ENCODE measurements at places on chromosomes 12 and 14.

DNA sequence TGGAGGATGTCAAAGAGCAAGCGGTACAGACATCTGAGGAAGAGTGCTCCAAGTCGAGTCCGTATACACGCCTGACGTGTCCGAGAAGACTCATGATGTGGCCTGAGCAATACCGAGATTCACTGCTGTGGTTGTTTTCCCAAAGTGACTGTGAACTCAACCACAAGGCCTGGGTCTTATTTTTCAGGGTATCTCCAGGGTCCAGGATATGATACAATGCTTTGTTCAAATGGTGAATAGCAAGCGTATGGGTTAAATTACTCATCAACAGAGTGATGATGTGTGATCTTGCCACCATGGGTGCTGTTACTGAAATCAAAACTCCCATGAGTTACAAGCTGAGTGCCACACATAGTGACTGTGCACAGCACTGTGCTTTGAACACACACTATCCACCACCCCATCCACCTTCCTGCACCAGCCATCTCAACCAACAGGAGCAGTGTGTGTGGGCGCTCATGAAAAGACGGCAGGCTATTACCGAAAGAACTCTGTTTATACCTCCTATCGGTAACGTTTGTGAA is 109.6 kb downstream of the BCAT1 start:
- no peak for DNase-seq

DNA sequence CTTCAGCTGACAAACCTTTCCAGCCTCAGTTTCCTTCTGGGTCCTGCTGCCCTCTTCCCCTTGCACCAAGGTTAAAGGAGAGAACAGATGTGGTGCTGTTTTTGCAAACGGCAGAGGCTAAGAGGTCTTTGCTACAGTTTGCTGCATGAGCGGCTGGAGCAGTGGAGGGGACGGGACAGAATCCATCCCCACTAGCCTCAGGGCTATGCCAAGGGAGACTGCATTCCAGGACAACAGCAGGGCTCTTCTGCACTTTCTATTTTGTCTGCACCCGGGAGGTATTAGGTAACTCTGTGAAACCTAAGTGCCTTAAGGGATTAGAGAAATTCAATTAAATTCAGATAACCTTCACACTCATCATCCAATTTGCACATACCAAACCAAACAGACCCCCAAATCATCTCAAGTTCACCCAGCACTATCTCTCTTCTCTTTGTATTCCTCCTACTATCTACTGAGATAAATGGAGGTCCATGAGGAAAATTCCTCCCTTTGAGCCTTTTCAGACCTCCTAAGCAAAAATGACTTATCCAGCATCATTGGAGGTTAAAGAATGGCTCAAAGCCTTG is 103.8 kb upstream of the VRK1 start:
- DNase-seq = no peak

DNA sequence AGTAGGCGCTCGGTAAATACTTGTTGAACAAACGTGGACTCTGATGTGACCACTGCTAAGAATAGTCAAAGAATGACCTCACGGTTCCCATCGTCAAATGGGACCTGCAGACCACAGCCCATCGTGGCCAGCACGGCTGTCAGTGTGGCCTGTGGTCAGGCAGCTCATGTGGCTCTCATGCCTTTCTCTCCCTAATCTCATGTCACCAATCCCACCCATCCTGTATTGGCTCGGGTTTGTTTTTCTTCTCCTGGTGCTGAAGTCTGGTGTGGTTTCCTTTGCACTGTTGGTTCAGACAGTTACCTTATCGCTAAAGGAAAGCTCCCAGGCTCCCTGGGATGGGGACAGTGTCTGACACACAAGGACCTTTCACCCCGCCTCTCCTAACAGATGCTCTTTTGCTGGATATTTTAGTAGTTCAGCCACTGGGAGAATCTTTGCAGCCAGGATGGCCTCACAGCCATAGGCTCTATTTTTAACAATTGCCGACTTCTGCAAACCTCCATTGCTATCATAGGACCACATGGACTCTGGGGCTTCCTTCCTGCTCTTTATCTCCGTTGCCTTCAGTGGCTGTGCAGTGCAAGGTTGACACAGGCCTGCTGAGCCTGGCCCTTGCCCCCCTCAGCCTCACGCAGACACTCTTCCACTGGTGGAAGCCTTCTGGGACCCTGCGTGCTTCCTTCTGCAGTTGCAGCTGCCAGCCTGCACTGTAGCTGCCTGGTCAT is 293.1 kb upstream of the FKBP4 start:
- peak; percentile 96 for DNase-seq

DNA sequence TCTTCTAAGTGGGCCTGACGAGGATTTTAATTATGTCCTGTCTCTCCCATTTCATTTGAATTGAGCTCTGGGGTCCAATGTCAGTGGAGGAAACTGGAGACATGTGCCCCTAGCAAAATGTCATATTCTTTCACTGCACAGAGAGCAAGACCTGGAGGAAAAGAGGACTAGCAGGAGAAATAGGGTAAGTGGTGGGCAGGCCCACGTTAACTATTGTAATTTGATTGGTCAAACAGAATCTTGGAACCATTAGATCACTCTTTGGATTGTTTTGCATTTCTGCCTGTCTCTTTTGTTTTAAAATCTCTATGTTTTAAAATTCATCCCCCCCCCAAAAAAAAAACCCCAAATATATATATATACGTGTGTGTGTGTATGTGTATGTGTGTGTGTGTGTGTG is 113.9 kb upstream of the PELI2 start:
- DNase-seq = no peak

DNA sequence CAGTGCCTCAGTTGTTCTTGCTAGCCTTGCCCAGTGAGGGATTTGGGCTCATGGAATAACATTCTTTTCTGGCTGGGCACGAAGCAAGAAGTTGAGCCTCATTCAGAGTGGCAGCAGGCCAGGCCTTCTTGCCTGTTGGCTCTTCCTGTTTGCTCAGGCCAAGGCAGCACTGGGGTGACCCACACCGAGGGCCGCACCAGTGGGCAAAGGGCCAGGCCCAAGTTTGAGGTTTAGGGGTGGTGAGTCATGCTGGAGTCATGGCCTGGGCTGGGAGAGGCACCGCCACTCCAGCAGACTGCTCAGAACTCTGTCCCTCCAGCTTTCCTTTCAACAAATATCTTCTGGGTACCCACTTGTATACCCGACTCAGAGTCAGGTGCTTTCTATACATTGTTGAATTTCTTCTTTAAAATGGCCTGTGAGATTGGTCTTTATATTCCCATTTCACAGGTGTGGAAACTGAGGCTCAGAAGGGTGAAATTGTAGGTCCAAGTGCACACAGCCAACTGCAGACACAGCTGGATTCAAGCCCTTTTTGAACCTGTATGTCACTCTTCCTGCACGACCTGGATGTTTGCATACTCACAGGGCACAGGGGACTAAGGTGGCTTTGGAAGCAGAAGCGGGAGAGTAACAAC is 279.4 kb downstream of the FOXN3 start:
- DNase-seq = no peak

DNA sequence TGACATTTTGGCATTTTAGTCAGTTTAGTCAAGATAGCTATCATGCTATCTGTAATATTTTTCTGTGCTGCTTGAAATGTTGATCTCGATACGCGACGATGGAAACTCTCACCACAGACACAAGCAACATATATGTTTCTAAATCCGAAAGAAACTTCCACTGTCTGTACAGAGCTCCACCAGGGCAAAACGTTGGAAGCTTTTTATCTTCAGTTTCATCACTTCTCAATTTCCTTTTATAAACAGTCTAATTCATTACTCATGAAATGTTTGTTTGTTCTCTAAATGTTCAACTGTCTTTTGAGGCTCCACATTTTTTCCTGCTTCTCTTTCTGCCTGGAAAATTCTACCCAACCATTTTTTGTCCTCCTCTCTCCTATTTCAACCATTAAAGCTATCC is 737.6 kb downstream of the SLC16A7 start:
- no peak for DNase-seq

DNA sequence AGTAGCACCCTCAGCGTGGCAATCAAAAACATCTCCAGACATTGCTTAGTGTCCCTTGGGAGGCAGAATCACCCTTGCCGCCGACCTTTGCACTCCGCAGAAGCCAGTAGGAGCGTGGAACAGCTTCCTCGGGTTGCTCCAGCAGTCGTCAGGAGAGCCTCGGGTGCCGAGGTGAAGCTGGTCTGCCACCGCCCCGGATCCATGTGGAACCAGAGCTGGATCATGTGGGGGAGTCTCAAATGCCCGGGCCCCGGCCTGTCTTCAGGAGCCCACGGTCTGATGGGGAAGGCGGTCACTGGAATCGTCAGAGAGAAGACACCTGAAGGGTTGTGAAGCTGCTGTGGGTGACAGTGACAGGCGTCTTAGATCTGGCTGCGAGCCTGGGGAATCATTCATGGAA is 14.3 kb downstream of the MVK start:
- DNase-seq = no peak

- no peak for DNase-seq
Observed at GRCh38 chr12:106429043-106429552, 71.5 kb downstream of the POLR3B start.

DNA sequence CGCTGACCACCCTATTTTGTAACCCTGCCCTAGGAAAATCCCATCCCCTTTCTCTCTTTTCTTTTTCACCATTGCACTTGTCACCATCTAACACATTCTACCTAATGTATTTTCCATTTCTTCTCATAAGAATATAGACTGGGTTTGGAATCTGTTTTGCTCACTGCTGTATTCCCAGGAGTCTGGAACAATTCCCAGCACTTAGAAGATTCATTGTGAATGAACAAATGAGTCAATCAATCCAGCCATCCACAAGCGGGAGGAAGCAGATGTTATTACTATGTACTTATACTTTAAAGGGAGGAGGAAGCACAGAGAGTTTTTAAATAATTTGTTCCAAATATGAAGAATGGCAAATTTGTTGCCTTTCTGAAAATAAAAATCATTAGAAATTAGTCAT is 142.1 kb downstream of the KIF21A start:
- DNase-seq = no peak

GRCh38 chr14:64137657-64138290 is 156.4 kb downstream of the ESR2 start:
- no peak for DNase-seq

- no peak for DNase-seq
Observed at GRCh38 chr14:101743701-101744100, 17.8 kb upstream of the PPP2R5C start.

- no peak for DNase-seq
Observed at GRCh38 chr12:115973968-115974724, 303.3 kb downstream of the MED13L start.

- DNase-seq = no peak
Observed at GRCh38 chr14:21703357-21704326, 30.0 kb upstream of the OR4E1 start.

- no peak for DNase-seq
Observed at GRCh38 chr12:51131745-51132521, 41.0 kb downstream of the TFCP2 start.

DNA sequence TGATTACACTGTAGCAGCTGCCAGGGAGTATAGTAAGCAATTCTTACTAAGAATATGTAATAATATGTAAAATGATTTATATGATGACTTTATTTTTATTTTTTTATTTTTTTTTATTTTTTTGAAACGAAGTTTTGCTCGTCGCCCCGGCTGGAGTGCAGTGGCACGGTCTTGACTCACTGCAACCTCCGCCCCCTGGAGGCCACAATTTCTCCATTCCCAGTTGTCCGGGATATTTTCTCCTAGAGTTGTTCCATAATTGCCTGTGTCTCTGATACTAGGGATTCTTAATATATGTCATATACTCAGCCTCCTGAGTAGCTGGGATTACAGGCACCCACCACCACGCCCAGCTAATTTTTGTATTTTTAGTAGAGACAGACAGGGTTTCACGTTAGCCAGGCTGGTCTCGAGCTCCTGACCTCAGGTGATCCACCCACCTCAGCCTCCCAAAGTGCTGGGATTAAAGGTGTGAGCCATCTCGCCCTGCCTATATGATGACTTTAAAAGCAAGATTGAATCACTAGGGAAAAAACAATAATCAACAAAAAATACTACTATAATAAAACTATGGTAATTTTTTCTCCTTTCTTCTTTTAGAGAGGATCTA is 12.2 kb upstream of the ITPR2 start:
- DNase-seq = no peak

- DNase-seq = peak; percentile 28
Observed at GRCh38 chr12:126874427-126875026, 1392.4 kb upstream of the TMEM132C start.

- DNase-seq = no peak
Observed at GRCh38 chr12:113149361-113150150, at the start of gene CFAP73. Gene CFAP73 (plus strand): TSS chr12:113149724. CDS start chr12:113149858, 134 bp downstream.

DNA sequence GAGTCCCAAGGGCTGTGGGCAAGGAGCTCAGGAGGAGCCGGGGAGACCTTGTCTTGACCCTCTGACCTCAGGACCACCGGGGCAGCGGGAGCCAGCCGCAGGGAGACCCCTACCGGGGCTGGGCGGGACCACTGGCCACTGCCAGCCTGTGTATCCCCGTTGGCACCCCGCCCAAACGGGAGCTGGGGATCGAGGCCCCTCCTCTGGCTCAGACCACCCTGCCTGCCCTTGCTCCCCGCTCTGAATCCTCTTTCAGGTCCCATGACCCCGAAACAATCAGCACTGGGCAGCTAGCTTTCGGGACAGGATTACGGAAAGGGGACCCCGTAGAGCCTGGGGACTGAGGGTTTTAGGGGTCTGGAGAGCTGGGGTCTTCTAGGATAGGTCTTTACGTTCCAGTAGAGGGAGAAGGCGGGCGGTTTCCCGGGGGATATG is 1.3 kb downstream of the GLI1 start:
- DNase-seq = no peak

DNA sequence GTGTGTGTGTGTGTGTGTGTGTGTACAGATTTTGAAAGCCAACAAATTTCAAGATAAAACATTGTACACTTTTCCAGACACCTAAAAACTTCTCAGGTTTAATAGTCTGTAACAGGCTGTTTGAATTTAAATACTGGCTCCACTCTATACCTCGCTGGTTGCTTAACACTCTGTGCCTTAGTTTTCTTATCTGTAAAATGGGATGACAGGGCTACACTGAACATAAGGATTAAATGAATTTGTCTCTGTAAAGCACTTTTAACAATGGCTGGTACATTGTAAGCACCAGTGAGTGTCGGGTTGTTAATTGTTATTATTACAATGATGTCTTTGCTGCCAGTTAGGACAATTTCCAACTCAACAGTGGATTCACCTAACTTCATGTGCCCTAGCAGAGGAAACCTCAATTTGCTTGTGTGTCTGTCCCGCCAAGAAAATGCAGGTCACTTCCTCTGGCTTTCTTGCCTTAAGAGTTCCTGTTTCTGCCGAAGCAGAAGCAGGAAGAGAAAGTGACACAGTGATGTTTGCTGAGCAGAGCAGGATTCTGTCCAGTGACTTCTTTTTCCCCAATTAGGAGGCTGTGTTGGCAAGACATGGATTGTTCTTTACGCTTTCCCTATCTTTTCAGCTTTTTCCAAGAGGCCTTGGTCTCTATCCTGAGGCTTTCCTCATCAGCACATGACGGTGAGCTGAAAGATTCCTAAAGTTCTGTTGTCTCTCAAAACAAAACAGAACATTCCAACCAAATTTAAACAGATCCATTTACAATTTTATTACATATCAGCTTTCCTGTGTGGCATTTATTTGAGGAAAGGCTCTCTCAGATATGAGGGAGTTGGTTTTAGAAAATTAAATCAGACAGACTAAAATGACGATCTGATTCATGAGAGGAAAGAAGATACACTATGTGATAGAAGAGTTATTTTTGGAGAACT is 154.1 kb upstream of the ATP2B1 start:
- peak; percentile 86 for DNase-seq

- DNase-seq = no peak
Observed at GRCh38 chr14:22338917-22339715, 249.9 kb downstream of the DAD1 start.
